Non-pigmented ciliary epithelial cell (primary cell): ENCODE measurements at places on chromosomes 3 and 15.
A peak's percentile ranks its signal among the peaks of the same experiment; 100 is the strongest.

DNA sequence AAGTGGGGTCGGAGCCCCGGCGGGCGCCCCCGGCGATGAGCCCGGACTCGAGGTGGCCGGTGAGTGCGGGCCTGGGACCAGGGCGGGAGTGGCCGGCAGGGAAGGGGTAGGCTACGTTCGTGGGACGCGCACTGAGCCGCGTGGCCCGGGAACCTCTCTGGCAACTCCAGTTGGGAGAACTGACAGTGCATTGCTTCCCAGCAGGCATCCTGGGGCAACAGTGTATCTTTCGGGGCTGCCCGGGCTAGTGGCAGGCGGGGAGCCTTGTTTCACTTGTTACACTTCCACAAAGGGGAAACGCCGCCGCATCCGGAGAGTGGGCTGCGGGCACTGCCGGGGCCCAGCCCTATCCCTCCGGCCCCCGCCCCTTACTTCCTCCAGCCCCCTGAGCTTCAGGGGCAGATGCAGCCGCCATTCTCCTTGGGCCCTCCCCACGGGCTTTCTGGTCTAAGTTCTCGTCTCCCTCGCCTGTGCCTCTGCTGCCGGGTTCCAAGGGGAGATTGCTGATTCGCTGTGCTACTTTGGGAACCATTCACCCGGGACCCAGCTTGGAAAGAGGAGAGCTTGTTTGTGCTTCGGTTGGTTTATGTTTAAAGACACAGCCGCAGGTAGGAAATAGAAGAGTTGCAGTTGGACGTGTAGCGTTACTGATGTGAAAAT is 675 bp downstream of the BRPF1 start:
- DNase-seq, result no peak

DNA sequence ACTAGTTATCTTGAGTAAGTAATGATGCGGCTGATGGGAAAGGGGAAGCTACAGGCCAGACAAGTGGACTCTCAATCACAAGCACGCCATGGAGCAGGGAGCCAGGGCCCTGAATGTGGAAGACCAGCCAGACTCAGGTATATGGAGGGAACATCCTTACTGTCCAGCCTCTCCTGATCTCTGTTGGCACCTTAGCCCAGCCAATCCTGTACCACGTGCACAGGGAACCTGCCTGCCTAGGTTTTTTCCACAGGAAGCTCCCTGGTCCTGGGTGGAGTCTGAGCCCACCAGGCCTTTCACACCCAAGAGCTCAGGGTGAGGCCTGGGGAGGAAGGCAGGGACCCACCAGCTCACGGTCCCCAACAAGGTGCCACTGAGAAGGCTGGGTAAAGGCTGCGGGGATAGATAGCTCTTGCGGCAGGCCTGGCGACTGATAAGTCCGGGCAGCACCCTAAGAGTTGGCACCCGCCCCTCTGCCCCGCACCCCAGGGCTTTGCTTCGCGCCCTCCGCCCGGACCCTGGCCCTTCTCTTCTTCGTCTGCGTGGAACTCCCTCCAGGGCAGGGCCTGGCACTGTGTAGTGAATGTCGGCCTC is 933 bp upstream of the APEH start:
- no peak for DNase-seq

- DNase-seq, result no peak
Measured at GRCh38 chr3:15051531-15051930, 13.6 kb downstream of the MRPS25 start.

- no peak for DNase-seq
Measured at GRCh38 chr3:87260270-87260669, 16.1 kb downstream of the POU1F1 start.

GRCh38 chr15:65339920-65340319 is 35.4 kb downstream of the RNU5B-1 start:
- DNase-seq, result no peak

DNA sequence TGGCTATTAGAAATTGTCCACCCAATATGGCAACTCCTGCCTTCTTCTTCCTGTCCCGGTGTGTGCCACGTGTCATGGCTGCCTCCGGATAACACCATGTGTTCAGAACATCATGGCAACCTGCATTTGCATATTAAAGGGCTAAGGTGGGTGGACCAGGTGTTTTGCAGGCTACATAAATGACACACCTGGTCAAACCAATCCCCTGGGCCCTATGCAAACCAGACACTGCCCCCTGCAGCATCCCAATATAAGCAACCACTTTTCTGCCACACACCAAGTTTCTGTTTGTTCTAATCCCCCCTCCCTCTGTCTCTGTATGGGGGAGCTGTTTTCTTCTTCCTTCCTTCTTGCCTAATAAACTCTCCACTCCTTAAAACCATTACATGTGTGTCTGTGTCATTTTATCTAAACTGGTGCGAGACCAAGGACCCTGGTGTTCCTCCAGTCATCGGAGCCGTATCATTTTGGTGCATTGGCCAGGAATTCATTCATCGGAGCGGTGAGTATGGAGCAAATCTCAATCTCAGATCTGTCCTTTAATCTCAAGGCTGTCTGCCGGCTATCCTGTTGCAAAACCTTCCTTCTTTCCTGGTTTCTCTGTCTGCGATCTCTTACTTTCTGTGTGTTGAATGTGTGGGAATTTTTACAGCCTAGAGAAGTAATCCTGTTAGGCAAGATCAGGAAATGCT is 44.5 kb downstream of the NCEH1 start:
- DNase-seq, result no peak

GRCh38 chr15:79090487-79091203 is at the start of gene RASGRF1:
Gene RASGRF1, minus strand, starts transcription at chr15:79090780. Its CDS starts 282 bp downstream, at chr15:79090498.
- DNase-seq, result no peak

DNA sequence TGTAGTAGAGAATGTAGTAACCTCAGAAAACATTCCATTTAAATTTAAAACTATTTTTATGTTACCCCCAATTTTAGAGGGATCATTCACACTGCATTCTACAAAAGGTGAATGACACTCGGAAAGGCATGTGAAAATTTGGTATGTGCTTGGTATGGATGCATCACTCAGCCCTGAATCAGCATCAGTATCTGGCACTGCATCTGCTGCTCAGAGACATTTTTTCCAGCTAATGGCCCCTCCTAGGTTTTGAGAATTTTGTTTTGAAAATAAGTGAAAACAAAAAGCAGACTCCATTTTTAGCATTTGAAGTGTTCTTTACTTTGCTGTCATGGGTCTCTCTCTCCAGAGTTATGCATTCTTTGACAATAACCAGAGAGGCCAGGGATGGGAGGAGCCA is 15.6 kb upstream of the WWTR1 start:
- no peak for DNase-seq

GRCh38 chr15:43378601-43379000 is 7.7 kb downstream of the TUBGCP4 start:
- no peak for DNase-seq

DNA sequence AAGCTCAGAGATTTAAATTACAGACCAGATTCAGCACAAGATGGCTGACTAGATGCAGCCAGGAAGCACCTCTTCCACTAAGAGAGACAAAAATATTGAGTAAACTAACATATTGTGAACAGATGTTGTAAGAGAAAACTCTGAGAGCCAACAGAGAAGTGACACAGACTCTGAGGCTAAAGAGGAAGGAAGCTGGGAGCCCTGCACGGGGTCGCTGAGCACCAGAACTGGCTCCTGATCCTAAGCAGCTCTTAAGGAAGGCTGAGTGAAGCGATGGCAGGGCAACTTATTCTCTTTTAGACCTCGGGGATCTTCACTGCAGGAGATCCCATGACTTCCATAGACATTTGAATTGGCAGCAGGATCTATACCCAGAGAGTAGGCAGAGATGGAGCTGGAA is 578.0 kb upstream of the GRM7 start:
- no peak for DNase-seq

GRCh38 chr3:143421556-143421955 is 302.0 kb downstream of the CHST2 start:
- no peak for DNase-seq

- DNase-seq, result no peak
Measured at GRCh38 chr15:68651916-68652525, 73.2 kb downstream of the CORO2B start.

- DNase-seq, result no peak
Measured at GRCh38 chr3:186137051-186137685, 28.3 kb upstream of the ETV5 start.

DNA sequence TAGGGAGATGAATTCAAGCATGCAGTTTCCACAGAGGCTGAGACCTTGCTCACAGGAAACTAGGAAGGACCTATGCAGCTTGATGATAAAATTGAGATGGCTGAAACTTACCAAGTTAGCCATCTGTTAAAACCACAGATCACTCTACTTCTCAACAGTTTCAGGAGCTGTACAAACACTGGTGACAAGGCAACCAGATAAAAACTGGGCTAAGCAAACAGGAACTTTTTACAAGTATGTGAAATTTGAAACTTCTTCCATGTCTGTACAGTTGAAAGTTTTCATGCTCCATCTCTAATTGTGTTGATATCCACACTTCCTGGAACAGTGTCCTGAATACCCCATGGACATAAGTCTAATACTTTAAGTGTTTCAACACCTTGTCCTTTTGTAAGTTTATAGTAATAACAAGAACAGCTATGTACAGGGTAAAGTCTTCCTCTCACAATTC is 78.2 kb downstream of the FAIM start:
- peak; percentile 77 for DNase-seq

- no peak for DNase-seq
Measured at GRCh38 chr3:124118397-124118796, 126.5 kb upstream of the ROPN1 start.

DNA sequence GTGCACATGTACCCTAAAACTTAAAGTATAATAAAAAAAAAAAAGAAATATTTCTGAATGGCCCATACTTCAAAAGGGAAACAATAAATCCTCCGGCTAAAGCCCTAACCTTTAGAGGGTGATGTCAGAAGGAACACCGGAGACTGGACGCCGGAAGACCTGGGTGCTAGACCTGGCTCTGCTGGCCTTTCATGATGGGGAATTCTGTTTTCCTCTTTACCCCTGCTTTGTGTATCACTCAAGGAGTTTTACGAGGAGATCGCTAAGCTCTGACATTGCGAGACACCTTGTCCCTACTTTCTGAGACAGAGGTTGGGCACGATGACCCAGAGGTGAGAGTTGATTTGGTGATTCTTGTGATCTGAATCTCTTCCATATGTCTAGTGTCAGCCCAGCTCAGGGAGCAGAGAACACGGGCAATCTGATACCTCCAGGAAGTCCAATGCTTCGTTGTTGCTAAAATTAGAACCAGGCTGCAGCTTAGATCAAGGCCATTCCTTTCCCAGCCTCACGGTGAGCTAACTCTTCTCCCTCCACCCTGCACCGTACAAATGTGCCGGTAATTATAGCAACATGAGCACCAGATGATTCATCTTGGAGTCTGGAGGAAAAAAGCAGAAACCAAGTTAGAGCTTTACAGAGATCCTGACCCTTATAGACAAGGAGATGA is 42.0 kb upstream of the CFAP161 start:
- peak; percentile 94 for DNase-seq

DNA sequence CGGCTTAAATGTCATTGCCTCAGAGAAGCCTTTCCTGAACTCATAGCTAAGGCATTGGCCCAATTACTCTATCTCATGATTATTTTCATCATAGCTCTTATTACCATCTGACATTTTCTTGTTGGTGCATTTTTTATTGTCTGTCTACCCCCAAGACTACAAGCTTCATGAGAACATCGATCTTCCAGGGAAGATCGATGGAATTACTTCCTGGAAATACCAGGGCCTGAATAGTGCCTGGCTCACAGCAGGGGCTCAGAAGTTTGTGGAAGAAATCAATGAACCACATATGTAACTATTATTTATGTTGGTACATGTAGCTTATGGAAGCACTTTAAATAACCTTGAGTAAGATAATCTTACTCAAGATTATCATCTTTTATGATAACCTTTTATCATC is 7.7 kb upstream of the MEF2A start:
- no peak for DNase-seq

- DNase-seq, result no peak
Measured at GRCh38 chr15:44250566-44251205, 37.8 kb upstream of the GOLM2 start.

- no peak for DNase-seq
Measured at GRCh38 chr3:119681279-119681678, 4.1 kb upstream of the COX17 start.

DNA sequence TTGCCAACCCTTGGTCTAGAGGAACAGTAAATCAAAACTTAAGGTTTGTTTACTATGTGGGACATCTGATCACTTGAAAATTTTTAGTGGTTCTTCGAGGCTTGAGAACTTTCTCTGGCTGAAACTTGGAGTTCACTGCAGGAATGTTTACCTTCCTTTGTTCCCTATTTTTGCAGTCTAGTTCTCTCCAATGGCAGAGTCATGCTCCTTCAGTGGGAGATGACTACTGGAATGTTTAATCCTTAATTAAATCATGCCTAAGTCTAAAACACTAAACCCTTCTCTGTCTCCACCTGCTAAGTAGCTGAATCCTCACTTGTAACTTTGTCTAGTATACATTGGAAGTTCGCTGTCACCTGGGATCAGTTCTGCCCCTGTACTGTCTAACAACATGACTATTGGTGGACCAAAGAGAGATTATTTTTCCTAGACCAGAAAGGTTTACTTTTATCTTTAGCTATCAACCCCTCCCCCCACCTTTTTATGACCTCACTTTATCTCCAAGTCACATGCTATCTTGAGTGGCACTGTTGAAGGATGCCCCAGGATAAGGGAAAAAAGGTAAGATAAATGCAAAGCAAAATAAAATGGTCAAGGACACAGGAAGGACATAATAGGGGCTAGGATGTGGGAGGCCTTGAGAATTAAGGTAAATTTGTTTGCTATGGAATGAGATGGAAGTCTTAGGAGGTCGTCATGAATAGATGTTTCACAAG is 1.2 kb upstream of the ZNF609 start:
- DNase-seq, result no peak

DNA sequence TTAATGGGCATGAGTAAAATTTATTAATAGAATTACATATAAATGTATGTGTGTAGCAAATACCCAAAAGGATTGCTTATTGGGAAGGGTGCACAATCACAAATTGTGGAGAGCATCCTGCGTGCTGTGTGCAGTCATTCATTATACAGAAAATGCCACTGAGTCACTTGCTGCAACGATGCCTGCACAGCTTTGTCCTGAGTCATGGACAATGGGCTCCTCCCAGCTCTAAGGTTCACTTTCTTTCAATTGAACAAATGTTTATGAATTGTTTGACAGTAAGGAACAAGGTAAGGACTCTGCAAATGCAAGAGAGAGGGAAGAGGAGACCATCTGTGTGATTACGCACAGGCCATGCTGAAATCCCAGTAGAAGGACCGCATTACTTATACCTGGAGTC is 18.7 kb downstream of the CFAP161 start:
- DNase-seq, result no peak

DNA sequence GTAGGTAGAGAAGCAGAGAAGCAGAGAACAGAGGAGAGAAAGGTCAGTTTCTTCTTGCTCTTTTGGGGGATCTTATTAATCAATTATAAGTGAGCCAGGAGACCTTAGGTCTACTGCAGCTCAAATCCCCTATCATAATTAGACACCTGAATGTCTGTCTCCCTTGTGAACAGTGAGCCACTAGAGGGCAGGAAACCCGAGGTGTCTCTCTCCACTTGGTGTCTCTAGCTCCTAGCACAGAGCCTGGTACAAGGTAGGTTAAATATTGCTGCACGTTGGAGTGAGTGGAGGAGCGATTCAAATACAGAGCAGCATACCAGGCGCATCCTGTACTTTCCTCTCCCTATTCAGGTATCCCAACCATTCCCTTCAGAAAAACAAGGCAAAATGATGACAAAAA is 2.0 kb upstream of the ST8SIA2 start:
- peak; percentile 2 for DNase-seq

- DNase-seq, result no peak
Measured at GRCh38 chr3:194487289-194488054, 670 bp upstream of the ATP13A3 start.
